ENCODE measurements at places on chromosomes 2 and 18.

DNA sequence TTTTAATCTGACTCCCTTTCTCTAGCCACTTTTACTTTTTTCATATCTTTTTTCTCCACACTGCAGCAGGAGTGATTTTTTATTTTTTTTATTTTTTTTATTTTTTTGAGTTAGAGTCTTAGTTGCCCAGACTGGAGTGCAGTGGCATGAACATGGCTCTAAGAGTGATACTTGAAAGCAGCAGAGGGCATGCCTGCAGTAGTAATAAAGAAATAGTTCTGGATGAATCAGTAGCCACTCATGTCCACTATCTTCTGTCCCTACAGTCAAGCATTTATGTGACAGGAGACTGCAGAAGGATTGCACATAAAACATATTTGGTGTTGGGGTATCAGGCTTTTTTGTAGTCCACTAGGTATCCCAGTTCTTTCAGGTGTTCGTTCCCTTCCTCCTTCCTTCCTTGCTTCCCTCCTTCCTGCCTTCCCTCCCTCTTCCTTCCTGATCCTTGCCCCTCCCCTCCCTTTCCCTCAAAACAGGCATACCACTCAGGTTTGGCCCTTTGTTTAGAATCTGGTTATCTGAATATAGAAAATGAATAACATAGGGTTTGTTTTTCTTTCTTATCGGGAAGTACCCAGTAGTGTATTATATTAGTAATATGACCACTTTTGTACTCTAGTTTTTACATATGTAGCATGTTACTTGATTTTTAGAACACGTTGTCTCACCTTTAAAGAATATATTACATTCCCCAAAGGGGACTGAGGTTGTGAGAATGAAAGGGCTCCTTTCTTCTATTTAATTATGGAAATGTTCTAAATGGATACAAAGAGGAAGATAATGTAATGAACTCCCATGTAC is 23.5 kb downstream of the MIB1 start:
- no peak for DNase-seq

GRCh38 chr2:105323111-105323510 is 6.4 kb downstream of the TGFBRAP1 start:
- no peak for DNase-seq

DNA sequence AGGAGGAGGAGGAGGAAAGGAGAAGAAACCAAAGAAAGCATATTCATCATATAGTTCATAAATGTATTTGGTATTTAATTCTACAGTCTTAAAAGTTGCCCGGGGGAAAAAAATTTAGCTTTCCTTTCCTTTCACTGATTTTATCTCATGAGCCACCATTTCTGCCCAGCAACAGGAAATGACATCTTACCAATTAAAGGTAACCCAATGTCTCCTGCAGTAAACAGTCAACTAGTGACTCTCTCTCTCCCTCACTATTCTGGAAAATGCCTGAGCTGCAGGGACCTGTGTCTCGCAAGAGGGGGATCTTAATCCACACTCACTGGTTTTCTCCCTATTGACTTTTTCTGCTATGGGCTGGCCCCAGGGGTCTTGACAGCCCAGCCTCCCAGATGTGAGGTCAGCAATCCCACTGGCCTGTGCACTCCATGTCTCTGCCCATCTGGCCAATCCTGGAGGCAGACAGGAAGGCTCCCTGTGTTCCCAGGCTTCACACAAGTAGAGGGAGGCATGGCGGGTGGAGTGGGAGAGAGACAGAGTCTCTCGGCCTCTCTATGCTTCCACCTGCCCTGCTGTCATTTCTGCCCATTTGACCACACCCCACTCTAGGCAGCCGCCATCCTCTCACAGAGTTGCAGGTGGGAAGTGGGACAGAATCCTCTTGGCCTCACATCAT is 85.4 kb upstream of the CABLES1 start:
- DNase-seq = no peak

DNA sequence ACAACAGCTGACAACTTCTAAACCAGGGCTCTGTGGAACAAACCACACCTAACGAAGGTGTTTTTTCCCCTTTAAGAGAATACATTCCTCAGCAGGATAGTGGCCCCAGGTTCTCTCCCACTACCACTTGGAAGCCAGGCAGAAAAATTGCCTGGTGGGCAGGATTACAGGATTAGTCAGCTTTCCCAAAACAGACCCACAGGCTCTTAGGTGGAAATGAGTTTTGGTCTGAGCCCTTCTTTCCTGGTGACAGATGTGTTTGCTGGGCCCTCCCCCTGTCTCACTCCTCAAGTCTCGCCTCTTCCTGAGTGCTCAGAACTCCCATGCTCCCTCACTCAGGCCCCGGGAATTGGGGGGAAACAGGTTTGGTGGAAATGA is 139.4 kb upstream of the HAAO start:
- DNase-seq = no peak

DNA sequence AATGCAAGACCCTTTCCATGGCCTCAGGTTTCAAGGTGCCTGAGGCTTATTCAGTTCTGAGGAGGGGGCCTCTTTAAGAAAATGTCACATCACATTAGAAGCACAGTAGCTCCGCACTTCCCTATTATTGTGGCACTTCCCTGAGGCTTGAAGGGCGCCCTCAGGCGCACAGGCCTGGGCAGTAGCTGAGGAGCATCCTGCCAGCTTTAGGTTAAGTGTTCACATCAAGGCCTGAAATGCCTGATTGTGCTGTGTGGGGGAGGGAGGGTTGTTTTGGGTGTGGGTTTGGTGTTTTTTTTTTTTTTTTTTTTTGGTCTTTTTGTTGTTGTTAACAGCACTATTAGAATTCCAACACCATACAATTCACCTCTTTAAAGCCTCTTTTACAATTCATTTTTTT is 107.9 kb downstream of the CABLES1 start:
- DNase-seq = no peak

GRCh38 chr18:61079714-61080113 is 253.5 kb upstream of the CDH20 start:
- DNase-seq = no peak

GRCh38 chr2:109721135-109721534 is 73.0 kb upstream of the RGPD5 start:
- DNase-seq = no peak

GRCh38 chr2:25104736-25105135 is 62.9 kb downstream of the EFR3B start:
- no peak for DNase-seq

- DNase-seq = no peak
Observed at GRCh38 chr18:272650-273049, 4.8 kb upstream of the THOC1 start.

- no peak for DNase-seq
Observed at GRCh38 chr2:184835398-184835715, 237.0 kb downstream of the ZNF804A start.

GRCh38 chr2:197556456-197556855 is 40.6 kb downstream of the MOB4 start:
- no peak for DNase-seq

DNA sequence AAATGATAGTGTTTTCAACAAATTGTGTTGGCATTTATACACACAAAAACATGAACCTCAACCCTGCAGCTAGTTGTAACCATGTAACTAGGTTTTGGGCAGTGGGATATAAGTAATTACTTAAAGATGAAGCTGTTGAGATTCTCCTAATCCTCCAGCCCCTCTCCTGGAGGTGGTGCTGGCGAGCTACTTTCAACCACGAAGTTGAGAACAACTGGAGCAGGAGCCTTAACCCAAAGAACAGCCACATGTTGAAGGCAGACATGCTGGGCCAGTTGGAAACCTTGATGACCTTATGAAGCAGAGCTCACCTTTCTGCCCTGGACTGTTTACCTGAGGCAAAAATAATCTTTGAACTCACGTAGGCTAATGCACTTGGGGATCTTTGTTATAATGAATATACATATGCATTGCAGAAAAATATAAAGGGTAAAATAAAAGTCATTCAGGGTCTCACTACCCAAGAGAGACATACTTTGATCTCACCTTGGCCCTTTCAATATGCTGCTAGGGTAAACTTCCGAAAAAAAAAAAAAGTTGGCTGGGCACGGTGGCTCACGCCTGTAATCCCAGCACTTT is 89.6 kb upstream of the NPAS2 start:
- DNase-seq = no peak

DNA sequence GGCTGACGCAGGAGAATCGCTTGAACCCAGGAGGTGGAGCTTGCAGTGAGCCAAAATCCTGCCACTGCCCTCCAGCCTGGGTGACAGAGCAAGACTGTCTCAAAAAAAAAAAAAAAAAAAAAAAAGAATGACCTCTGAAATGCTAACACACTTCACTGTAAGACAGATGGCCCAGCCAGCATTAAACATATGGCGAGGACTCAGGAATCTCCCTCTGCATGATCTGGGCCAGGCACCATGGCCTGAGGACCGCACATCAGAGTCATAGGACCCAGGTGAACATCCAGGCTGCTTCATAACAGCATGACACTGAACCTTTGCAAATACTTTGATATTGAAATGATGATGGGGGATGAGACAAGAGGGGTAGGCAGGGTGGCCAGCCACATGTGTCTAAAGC is 56.1 kb upstream of the DNMT3A start:
- DNase-seq = no peak

DNA sequence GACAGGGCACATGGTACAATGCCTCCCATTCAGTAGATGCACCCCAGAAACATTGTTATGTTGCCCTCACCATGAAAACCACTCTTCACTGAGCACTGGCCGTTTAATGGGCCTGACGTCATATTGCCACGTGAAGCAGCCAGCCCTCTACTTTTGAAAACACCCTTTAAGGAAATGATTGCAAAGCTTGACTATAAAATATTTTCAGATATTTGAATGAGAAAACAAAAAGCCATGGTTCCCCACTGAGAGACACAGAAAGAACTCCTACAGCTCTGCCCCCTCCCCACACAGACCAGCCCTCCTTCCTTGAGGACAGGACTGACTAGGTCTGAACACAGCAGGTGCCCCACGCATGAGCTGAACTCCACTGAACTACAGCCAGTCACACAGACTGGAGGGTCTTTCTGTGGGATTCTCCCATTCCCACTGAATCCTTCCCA is 349.1 kb downstream of the ANAPC1 start:
- DNase-seq = no peak
